Amygdala (tissue), 56 donors: ENCODE measurements at places on chromosomes 16 and 17.

GRCh38 chr17:57523926-57524632 is 221.0 kb downstream of the CCDC182 start:
- DNase-seq = peak; percentile 19

DNA sequence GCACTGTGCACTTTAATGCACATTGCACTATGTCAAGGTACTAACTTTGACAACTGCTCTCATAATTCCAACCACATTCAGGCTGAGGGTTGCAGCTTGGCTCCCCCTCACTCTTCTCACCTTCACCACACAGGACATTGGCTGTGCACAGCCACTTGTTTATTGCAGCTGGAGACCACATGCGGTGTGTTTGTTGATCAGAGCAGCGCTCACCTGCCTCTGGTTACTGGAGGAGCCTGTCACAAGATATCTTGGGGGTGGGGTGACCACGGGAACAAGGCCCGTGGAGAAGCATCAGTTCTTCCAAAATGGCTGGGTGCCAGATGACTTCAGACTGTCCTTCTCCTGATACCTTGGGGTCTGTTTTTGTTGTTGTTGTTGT is 10.6 kb upstream of the CCL5 start:
- no peak for DNase-seq

DNA sequence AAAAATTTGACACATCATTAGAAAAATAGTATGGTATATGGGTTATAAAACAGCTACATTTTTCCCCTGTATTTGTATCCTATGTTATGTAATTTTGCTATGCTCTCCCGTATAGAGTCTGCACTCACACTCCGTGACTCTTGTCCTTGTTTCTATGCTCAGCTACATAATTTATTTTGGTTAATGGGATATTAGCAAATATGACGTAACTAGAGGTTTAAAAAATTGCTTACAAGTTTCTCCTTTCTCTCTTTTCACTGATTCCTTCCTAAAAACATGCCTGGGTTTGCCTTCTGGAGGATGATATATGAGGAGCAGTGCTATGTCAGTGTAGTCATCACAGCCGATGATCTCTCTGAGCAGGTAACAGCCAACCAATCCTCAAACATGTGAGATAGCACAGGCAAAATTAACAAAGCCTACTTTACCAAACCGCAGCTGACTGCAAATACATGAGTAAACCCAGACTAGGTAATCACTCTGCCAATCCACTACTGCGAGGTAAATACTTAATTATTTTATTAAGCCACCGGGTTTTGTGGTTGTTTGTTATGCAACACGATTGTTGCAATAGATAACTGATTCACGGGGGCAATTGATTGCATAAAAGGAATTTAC is 126.9 kb downstream of the KIF2B start:
- DNase-seq = no peak

DNA sequence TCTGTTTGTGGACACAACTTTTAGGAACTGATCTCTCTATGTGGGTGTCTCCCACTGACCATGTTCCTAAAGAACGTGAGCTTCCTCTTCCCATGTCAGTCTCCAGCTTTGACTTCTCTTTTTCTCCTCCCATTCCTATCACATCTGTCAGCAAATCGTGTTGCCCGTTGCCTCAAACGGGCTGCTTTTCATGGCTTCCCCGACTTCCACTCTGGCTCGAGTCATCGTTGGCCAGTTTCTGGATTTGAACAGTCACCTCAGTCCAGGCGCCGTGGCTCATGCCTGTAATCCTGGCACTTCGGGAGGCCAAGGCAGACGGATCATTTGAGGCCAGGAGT is 5.4 kb downstream of the ABCC1 start:
- DNase-seq = no peak

DNA sequence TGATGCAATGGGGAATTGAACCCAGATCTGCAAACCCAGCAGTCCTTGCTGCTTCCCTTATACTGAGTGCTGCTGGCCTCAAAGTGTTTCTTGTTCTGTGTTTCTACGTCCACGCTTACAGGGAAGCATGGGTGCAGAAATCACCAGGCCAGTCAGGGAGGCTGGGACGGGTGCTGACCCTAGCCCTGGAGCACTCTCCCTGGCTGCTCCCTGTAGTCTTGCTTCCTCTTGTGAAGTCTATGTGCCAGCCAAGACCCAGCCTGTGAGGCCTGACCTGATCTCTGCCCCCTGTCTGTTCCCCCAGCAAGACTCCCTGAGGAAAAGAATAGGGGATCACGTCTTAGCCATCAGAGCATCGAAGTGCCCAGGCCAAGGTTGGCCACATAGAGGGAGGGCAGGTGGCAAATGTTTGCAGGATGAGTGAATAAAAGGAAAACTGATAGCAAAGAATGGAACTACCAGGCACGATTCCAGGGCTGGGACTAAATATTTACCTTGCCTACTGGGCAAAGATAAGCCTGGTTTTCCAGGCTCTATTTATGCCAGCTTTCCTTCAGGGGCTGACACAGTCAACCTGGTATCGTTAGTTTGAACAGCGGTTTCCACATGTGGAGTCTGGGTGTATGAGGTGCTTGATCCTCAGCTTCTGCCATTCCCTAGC is 41.2 kb upstream of the RHOT1 start:
- no peak for DNase-seq

DNA sequence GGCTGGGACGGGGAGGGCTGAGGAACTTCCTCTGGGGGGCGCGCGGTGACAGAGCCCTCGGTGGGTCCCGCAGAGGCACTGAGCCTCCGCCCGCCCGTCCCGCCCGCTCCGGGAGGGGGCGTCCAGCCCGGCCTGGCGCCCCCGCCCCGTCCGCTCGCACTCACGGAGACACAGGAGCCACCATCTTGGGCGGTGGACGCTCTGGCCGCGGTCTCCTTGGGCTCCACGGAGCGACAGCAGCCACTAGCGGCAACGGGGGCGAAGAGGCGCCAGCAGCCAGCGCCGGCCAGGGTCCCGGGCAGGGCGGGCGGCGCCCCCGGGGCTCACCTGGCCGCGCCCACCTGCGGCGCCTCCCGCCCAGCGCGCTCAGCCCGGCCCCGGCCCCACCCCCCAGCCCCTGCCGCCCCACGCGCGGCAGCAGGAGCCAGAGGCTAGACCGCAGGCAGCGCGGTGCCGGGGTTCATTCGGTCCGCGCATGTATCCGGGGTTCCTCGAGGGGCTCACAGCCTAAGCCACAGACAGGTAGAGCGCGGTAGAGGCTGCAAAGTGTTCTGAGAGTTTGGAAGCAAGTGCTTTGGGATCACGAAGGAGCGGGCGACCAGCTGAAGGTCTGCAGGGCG is at the start of gene C17orf113:
Gene C17orf113, minus strand, starts transcription at position 209 of the 620 bp plus-strand sequence. CDS start 7,225 bp downstream, outside the sequence.
- DNase-seq = peak; percentile 34

DNA sequence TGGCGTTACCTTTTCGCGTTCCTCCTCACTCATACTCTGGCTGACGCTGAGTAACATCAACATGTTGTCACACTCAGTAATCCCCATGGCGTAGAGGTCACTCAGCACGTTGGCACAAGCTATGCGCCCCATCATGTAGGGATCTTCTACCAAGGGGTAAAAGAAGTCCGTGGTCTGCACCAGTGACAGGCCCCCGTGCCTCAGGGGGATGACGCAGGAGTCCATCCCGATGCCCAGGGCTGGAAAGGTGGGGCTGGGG is 596 bp downstream of the SEPHS2 start:
- DNase-seq = no peak

DNA sequence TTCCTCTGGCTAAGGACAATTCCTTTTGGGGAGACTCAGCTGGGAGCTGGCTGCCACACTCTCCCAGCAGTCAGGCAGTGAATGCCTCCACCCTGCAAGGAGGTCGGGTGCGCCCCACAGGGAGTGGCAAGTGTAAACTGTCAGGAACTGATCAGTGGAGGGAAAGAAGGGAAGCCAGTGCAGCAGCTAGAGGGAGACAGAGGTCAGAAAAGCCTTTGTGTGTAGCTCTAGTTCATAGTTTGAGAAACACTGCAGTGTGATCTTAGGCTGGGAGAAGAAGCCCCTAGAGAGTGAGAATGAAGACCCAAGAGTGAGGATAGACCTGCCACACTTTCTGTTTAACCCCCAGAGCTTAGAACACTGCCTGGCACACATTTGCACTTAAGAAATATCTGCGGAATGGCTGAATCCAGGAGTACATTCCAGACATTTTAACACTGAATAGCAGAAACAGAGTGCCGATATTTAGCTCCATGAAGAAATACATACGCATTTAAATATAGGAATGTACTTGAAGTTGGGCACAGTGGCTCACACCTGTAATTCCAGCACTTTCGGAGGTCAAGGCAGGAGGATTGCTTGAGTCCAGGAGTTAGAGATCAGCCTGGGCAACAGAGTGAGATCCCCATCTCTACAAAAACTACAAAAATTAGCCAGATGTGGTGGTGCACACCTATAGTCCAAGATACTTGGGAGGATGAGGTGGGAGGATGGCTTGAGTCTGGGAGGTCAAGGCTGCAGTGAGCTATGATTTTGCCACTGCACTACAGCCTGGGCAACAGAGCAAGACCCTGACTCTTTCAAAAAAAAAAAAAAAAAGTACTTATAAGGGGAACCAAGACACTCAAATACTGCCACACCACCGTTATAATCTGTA is 11.1 kb upstream of the SLC5A11 start:
- no peak for DNase-seq

DNA sequence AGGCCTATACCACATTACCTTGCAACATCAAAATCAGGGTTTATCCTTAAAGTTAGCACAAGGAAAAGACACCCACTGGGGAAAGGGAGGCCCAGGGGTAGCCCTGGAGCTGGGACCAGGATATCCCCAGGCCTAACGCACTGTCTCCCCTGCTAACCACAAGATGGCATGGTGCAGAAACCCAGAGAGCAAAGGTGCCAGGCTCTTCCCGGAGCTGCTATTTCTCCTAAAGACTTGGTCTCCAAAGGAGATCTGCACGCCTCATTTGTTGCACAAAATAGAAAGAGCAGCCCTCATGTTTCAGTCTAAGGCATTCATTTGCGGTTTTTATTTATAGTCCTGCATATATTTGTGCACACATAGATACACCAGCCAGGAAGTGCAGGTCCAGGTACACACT is 408.6 kb downstream of the SOX9 start:
- no peak for DNase-seq

- DNase-seq = no peak
These were observed 1.9 kb upstream of the PITPNM3 start for GRCh38 chr17:6558276-6558675.

DNA sequence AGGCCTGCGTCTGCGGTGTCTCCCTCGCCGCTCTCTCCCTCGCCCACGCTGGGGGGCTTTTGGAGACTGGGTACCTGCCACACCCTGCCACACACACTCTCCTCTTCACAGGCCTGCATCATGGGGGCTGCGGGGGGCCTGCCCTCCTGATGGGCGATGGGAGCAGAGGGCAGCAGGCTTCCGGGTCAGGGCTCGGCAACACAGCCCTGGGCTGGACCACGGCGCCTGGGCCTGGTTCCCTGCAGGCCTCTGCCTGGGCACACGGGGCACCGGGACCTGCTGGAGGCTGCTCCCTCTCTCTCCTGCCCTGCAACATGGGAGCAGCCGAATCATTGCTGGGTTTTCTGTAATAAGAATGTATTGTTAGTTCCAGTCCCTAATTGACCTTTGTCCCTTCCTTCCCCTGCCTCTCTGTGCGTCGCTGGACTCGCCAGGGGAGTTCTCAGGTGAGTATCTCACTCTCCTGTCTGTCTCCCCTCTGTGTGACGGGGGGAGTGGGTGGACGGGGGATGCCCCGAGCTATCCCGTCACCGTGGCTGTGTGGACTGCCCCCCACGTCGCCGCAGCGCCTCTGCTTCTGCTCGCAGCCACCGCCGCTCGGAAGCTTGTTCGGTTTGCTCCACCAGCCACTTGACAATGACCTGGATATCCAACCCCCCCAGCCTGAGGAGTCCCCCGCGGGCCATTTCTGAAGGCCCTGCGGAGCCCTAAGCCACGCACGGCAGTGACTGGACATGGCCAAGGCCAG is 13.5 kb downstream of the NME3 start:
- DNase-seq = no peak

GRCh38 chr16:49695782-49696413 is 160.0 kb downstream of the ZNF423 start:
- no peak for DNase-seq

GRCh38 chr17:45258981-45259380 is 2.9 kb downstream of the SPATA32 start:
- DNase-seq = no peak

DNA sequence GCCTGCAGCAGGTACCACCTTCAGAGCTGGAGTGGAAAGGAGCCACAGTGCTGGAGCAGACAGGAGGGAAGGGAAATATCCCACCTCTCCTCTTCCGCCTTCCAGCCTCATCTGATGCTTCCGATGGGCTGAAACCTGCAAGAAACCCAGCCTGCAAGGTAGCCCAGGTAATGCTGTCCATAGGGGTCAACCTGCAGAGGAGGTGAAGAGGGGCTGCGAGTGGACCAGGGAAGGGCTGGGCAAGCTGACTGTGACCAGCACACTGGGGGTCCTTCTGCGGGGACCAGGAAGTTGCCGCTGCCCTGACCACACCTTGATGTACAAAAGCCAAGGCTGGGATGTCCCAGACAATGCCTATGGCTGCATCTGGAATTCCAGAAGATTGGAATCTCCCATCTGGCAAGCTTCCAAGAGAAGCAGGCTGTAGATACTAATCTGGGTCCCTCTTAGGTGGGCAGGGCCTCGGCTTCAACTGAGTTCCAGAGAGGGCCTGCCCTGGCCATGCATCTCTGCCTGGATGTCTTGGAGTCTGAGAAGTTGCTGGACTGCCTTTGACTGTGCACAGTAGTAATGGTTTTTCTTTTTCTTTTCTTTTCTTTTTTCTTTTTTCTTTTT is 5.8 kb downstream of the FOXL1 start:
- DNase-seq = no peak

GRCh38 chr17:74729368-74729767 is 7.7 kb upstream of the RAB37 start:
- no peak for DNase-seq

GRCh38 chr17:65674246-65675045 is 113.0 kb upstream of the AXIN2 start:
- no peak for DNase-seq

DNA sequence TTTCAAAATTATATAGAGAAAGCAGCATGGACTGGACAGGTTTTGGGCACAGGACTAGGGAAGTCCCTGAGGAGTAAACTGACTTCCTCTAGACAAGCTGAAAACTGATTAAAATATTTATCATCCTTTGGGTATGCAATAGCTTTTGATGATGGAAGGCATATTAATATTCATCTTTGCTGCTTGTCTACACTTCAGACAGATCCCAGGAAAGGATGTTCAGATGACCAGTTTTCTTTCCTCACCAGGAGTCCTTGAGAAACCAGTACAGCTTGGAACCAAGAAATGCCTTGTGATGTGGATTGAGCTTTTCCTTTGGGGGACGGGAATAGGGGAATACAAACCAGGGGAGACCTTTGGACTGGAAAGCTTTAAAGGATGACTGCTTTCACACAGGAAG is 195.5 kb downstream of the FTO start:
- no peak for DNase-seq

GRCh38 chr17:82911822-82912221 is 72.0 kb upstream of the ZNF750 start:
- no peak for DNase-seq

GRCh38 chr16:7381671-7382070 is 49.0 kb downstream of the RBFOX1 start:
- no peak for DNase-seq

DNA sequence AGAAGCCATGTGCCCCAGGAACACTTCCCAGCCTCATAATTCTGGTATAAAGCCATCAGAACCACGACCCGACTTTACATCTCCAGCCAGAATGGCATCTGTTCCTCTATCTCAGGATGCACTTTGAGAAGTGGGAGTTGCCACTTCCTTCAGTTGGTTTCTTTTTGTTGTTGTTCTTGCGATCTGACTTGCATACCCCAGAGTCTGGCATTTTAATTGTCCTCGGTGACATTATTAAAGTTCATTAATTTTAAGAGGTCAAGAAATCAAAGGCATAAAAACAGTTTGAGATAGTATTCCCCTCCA is 13.5 kb downstream of the MARCHF10 start:
- no peak for DNase-seq

GRCh38 chr16:58843675-58844074 is 109.6 kb upstream of the GOT2 start:
- DNase-seq = no peak
